ENCODE measurements at places on chromosomes 12 and 14. TPM values are rescaled to one million over a fixed set of nuclear protein-coding genes. Genes with fewer than 3 reads are reported as not detected.
A peak's percentile ranks its signal among the peaks of the same experiment; 100 is the strongest.

DNA sequence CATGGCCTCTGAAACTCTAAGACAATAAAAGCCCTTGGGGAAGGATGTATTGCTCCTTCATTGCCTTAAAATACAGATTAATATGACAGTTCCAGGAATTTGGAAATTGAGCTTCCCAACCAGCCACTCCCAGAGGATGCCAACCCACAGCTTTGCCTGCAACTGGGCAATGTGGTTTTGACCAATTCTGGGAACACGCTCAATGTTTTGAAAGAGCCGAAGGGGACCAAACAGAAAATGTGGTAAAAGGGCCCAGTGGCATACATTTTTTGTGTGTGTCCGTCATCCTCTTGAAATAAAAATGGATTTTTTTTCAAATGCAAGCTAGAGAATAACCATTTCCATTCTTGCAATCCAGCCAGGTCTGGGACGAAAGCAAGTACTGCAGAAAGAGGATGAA, 88.3 kb upstream of the PLEKHG7 start:
- no peak for DNase-seq

- peak; percentile 57 for DNase-seq
Measured at GRCh38 chr12:50647031-50647430, 116.9 kb upstream of the ATF1 start.

DNA sequence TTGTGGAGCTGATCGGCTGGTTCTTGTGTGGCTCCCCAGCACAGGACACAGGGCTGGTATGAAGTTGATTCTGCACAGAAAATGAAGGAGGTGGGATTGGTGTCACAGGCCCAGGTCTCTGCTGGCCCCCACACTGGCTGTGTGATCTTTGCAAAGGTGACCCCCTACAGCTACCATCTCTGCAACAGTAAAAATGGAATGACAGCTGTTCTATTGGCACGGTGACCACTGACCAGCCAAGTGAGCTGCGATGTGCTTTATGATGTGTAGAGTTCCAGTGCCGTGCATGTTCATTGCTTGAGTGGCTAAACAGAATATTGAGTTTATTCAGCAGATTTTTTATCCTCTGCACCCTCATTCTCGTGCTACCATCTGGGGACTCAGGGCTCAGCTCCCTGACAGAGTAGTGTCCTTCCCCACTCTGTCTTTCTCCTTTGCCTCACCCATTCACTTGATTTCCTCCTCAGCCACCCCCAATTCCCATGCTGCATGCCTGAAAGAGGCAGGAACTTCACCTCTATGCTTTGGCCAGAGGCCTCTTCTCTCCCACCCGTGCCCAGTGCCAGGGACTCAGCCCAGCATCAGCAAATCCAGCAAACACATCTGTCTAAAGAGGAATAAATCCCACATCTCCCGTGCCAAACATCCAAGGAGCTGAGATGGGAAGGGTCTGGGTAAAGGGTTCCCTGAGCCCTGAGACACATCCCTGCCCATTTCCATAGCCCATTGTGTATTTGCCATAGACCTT, 21.2 kb downstream of the C14orf132 start:
- DNase-seq = no peak

DNA sequence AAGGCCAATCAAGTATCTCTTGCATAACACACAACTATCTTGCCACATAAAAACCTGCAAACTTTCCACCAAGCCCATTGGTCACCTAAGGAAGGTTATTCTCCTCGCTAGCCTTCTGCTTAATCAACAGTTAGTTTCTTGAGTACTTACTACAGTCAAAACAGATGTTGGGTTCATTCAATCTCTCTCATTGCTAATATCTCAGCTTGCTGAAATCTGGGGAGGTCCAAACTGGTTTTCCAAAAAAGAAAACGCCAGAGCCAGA, 74.6 kb downstream of the TTC7B start:
- no peak for DNase-seq

GRCh38 chr12:52038447-52038846, 12.8 kb upstream of the NR4A1 start:
- no peak for DNase-seq

DNA sequence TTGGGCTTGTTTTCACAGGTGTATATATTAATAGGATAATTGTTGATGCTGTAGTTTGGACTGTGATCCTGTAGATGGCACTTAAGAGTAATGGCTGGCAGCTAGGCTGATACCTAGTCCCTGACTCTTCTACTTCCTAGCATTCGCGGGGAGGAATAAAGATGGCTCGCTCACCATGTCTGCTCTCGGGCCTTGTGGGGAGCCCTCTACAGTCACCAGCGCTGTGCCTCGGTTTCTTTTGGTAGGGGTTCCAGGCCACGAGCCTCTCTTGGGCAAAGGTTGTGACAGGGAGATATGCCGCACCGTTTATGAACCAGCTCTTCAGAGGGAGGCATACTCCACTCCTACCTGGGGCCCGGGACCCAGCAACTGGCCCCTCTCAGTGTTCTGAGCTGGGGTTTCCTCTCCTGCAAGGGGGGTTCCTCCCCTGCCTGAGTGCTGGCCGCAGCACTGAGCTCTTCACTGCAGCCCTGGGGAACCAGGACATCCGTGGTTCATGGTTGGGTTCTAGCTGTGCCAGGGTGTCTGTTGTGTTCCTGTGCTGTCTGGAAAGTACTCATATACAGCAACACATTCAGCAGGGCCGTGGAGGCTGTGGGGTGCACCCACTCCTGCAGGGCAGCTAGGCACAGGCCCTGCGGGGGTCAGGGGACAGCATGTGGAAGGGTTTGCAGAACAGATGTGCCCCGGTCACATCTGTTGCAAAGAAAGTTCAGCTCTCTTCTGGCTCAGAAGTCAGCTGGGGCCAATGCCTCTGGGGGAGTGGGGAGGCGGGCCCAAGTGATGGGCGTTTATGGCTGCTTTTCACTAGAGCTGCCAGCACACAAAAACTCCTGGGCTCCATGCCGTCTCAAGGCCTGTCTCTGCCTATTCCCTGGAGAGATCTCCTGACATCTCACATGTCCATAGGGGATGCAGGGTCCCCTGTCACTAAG, 147.9 kb downstream of the PPFIA2 start:
- DNase-seq = no peak

DNA sequence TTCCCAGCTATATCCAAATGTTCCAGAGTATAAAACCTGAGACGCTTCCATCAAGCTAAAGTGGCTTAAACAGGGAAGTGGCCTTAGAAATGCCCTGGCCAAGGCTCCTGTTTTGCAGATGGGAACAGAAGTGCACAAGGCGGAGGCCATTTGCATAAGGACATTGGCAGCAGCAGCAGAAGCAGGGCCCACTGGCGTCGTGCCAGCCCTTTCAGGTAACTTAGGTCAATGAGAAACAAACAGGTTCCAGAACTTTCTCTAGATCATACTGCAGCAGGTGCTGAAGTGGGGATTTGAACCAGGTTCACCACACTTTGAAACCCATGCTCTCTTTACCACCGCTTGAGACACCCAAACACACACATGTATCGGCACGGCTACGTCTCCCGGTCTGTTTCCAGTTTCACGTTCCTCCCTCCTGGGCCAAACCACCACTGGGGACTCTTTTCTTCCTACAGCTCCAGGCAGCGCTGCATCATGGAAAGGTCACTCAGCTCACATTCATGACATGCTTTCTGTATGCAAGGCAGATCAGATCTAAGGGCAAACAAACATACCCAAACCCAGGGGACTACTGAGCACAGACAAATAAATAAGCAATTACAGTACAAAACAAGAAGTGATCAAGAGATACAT, 46.0 kb upstream of the PLEKHG6 start:
- DNase-seq = peak; percentile 80

ANHX gene
- total RNA-seq = not detected

DNA sequence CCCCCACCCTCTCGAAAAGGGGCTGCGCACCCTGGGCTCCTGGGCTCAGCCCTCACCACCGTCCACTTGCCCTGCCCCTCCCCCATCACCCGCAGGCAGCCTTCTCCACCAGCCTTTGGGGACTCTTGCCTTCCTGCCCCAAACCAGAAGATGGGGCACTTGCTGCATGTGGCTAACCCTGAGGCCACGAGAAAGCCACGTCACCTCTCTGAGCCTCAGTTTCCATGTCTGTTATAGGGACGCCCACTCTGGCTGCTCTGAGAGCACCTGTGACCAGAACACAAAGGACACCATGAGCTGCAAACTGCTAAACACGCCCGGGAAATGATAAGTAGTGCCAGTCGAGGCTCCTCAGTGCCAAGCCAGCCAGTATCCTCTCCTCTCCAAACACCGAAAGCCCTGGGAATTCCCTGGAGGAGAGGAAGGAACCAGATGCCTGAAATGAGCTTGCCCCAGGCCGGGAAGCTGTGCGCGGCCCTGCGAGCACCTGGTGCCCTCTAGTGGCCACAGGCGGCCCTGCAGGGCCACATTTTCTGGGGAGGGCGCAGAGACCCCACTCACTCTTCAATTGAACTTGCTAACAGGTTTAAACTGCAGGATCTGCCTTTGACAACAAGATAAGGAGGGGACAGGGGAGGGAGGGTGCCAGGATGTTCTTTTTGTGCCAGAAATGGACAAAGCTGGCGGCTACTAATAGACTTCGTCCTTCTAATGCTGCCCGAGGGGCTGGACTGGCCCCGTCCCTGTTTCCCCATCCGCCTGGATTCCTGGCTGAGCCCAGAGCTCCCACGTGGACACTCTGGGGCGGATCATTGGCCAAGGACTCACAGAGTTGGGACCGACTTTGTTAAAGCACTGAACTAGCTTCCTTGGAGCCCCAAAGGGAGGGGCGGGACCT, 10.2 kb upstream of the SERPINA9 start:
- peak; percentile 34 for DNase-seq

GRCh38 chr12:93593843-93594242, 21.4 kb downstream of the SOCS2 start:
- DNase-seq = no peak

DNA sequence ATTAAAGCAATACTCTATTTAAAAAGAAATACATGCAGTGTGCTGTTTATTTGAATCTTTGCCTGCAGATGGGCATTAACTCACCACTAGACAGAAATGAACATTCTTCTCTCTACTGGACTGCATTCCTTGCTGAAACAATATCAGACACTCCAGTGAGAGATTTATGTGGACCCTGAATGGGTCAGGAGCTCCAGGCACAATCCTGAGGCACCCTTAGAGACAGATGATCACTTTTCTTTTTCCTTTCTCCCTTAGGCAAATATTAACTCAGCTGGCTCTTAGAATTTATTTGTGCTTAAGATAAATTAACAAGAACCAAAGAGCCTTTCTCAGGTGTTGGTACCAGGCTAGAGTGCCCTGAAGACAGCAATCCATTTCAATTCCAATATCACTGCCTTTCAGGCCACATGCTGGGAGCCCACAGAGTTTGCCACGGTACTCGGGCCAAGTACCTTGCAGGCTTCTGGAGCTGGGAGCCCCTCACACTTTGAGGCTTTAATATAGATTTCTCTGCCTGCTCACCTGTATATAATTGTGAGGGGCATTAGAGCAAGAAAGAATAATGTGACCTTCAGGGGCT, 173.0 kb downstream of the EMP1 start:
- DNase-seq = no peak

GRCh38 chr14:77296906-77297305, 23.8 kb downstream of the POMT2 start:
- DNase-seq = no peak

DNA sequence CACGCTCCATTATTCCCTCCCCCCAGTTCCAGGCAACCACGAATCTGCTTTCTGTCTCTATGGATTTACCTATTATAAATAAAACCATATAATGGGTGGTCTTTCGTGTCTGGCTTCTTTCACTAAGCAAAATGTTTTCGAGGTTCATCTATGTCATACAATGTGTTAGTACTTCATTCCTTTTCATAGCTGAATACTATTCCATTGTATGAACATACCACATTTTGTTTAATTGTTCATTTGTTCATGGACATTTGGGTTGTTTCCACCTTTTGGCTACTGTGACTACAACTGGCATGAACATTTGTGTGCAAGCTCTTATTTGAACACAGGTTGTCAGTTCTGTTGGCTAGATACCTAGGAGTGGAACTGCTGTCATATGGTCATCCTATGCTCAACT, 12.9 kb upstream of the PAPOLA start:
- no peak for DNase-seq

ZNF605 gene
- 26.1 TPM for total RNA-seq

- no peak for DNase-seq
Measured at GRCh38 chr14:48331421-48331820, 656.0 kb upstream of the MDGA2 start.

DNA sequence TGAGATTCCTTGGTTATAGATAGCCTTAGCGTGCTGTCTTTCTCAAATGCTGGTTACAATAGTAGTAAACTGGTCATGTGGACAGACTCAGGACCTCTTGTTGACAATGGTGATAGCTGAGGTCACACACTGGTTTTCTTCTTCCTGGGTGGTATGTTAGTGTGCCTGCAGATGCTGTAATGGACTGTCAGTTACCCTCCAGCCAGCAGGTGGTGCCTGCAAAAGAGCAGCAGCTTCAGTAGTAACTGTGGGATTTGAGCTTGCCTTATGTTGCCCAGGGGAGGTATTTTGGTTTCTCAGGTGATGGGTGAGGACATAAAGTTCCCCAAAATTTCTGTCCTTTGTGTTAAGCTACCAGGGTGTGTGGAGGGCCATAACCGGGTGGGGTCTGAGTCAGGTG, 33.7 kb upstream of the SCAF11 start:
- no peak for DNase-seq

GRCh38 chr12:62689042-62689839, 222.6 kb downstream of the MON2 start:
- DNase-seq = no peak

MYH6 gene
- not detected for total RNA-seq

DNA sequence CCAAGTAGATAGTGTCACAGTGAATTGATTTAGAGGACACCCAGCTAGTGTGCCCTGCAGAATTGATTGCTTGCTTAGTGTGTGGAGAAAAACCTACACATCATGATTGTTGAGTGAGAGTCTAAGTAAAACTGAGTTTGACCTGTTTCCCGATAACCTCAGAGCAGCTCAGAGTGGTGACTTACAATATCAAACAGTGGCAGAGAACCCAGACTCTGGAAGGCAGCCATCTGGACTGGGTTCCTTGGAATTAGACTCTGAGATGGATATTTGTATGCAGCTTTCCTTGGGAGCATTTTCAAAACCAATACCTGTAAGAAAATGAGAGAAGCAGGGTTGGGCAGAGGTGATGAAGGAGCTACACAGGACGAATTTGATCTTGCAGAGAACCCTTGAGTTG, 109.8 kb downstream of the IPO8 start:
- DNase-seq = peak; percentile 10

DNA sequence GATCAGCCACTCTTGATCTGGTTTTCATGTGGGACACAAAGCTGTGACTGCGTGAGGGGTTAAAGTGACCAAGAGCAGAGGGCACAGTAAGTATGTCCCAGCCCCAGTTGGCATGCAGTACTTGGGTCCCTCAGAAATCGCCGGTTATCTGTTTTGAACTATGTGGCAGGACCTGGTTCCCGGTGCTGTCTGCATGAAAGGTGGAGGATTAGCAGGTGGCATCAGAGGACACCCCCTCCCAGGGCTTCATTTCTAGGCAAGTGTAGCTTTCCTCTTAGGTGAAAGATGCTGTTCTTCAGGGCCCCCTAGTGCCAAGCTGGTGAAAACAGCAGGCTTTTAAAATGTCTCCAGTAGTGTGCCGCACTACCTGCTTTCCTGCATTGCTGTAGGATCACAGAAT, 57.1 kb downstream of the ATG14 start:
- peak; percentile 68 for DNase-seq

GRCh38 chr12:67355428-67356379, 86.5 kb downstream of the CAND1 start:
- peak; percentile 35 for DNase-seq
